Renal pelvis (tissue), 12 donors: ENCODE measurements at places on chromosomes 6 and 20.

- DNase-seq: no peak
Observed at GRCh38 chr6:40907198-40907701, 131.8 kb downstream of the UNC5CL start.

GRCh38 chr6:18088419-18089296 lies 33.8 kb downstream of the NHLRC1 start:
- no peak for DNase-seq

DNA sequence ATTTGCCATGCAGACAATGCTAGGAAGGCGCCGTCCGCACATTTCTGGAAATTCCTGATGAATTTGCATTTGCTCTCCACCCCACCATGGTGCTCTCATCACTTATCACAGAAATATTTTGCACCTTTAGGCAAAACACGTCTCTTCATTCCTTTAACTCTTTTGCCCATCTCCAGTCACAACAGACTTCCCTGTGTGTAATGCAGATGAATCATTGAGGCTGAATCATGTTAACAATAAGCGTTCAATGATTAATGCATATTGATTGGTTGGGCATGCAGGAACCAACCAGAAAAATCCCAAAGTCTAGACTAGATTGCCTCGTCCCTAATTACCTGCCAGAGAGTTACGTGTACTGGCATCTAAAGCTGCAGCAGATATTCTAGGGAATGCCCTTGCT lies 80.0 kb upstream of the ATXN1 start:
- no peak for DNase-seq

- DNase-seq: no peak
Observed at GRCh38 chr6:5729813-5730517, 276.8 kb downstream of the NRN1 start.

GRCh38 chr6:138529478-138529877 lies 30.2 kb upstream of the NHSL1 start:
- no peak for DNase-seq

- DNase-seq: no peak
Observed at GRCh38 chr20:21118782-21119181, 7.1 kb upstream of the KIZ start.

DNA sequence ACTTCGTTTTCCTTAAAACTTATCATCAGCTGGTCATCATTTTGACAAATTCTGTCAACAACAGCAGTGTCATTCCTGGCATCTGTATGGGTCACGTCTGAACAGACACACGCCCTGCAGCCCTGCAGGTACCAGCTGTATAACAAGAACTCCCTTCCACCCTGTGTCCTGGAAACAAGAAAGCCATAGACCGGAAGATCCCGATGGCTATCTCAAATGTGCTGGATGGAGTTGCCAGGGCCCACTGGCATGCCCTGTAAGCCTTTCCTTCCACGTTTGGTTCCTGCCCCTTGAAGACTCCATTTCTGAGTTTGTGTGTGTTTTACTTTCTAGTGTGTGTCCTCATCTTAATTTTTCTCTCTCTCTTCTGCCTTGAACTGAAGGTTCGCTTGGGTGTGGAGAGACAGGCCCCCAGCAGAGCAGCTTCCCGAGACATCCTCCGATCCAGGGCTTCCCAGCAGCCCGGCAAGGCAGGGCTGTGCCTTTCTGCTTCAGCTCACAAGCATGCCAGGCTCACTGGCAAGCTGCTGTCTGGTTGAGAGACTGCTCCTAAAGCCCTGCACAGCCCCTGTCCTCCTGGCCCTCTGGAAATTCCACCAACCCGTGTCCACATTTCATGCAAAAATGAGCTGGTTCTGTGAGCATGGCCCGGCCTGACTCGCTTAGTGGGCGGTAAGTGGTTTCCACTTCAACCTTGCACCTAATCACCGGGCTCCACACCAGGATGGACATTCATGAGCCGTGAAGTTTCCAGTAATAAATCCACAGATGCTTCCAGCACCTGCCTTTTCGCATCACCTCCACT lies 8.7 kb downstream of the GFRA4 start:
- DNase-seq: peak; percentile 66

DNA sequence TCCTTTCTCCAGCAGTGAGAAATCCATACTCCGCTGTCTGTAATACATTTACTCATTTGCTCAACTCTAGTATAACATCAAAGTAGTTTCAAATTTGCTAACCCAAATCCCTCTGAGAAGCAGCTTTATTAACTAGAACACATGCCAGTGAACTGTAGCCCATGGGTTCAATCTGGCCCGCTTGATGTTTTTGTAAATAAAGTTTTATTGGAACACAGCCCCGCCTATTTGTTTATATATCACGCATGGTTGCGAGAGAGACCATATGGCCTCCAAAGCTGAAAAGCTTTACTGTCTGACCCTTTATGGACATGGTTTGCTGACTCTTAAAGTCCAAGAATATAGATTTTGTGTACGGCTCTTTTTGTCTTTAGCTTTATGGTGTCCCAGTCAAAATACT lies 32.2 kb downstream of the CDYL start:
- no peak for DNase-seq

- DNase-seq: no peak
Observed at GRCh38 chr6:130929036-130929678, 102.0 kb downstream of the SMLR1 start.

DNA sequence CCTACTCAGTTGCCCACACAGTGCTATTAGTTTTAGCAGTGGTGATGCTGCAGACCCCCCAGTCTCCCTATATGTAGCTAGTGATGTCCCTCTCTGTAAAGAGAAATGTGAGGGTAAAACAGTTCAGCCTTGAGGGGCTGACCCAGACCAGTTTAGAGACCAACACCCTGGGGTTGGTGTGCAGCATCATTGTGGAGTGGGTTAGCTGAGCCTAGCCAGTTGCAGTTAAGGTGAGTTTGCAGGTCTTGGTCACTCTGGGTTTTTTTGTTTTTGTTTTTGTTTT lies 401 bp upstream of the B3GALT4 start:
- no peak for DNase-seq

- no peak for DNase-seq
Observed at GRCh38 chr6:169174516-169175359, 78.9 kb downstream of the THBS2 start.

DNA sequence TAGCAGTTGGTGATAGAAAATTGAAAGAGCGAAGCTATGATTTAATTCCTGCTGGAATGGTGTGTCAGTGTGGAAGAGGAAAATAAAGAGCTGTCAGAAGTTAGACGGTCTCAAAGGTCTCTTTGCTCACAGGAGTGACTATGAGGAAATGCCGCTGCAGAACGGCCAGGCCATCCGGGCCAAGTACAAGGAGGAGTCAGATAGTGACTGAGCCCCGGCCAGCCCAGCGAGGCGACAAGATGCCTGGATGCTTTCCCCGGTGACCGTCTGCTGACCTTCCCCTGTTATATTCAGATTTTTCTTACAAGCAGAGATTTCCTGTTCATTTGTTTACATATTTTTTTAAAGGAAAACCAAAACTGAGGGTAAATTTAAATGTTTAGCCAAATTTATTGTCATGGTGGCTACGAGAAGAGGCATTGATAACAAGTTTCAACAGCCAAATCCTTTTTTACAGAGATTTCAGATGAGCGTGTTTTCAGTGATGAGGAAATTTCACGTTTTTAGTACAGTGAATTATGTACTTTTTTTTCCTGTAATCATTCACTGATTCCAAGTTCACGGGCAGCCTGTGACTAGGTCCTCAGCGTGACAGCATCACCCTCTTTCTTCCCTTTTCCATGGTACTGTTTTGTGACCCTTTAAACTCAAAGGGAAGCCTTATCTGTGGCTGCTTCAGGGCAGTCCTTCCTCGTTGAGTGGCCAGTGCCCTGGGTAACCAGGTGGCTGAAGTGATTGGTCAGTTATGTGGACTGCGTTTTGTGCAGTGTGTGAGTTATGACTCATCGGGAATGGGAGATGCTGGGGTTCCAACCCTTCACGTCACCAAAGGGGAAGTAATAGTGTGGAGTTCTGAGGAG lies 12.6 kb downstream of the DYNLT1 start:
- no peak for DNase-seq

GRCh38 chr6:143525356-143525755 lies 13.8 kb upstream of the FUCA2 start:
- DNase-seq: no peak

DNA sequence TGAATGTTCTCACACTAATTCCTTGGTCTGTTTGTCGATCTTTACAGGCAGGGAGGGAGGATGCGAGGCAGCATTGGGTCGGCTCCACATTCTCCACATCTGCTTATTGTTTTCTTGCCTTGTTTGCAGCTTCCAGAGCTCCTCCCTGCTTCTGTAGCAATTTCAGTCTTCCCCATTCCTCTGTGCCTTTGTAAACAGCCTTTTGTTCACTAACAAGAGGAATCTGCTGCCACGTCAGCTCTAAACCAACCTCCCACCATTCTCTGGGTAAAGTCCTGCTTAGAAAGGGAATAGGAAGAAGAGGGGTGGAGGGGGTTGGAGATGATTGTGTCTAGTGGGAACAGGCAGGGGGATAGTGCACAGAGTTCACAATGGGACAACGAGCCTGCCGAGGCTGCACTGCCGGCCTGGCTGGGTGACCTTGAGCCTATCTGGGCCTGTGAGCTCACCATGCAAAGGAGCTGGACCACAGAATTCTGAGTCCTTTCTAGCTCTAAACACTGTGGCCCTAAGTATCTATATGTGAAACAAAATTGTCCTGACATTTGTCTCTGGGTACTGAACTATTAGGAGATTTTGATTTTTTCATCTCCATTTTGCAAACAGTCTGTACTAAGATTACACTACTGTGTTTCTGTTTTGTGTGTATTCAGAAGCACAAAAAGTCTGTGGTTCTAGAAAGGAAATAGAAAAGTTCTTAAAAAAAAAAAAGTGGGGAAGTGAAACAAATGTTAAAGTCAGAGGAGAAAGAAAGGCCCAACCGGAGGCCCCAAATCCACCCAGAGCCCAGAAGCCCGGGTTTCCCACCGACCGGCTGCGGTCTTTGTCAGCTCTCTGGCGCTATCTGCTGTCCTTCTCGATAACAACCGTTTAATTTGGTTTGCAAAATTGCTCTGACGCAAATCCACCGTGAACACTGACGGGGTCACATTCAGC lies 1.4 kb upstream of the PRND start:
- peak; percentile 68 for DNase-seq

- no peak for DNase-seq
Observed at GRCh38 chr20:10219993-10220750, 1.5 kb downstream of the SNAP25 start.

- no peak for DNase-seq
Observed at GRCh38 chr20:63457737-63458136, 14.7 kb downstream of the KCNQ2 start.

DNA sequence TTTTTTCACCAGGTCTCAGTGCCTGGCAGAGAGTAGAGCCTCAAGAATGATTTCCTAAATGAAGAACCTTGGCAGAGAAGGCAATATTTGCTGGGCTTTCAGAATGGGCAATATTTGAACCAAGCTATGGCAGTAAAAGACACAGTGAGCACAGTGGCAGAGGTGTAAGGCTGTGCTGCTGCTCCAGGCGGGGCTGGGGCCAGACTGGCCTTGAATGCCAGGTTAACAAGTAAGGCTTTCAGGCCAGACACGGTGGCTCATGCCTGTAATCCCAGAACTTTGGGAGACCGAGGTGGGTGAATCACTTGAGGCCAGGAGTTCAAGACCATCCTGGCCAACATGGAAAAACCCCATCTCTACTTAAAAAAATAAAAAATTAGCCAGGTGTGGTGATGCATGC lies 8.5 kb upstream of the MYL9 start:
- DNase-seq: no peak

DNA sequence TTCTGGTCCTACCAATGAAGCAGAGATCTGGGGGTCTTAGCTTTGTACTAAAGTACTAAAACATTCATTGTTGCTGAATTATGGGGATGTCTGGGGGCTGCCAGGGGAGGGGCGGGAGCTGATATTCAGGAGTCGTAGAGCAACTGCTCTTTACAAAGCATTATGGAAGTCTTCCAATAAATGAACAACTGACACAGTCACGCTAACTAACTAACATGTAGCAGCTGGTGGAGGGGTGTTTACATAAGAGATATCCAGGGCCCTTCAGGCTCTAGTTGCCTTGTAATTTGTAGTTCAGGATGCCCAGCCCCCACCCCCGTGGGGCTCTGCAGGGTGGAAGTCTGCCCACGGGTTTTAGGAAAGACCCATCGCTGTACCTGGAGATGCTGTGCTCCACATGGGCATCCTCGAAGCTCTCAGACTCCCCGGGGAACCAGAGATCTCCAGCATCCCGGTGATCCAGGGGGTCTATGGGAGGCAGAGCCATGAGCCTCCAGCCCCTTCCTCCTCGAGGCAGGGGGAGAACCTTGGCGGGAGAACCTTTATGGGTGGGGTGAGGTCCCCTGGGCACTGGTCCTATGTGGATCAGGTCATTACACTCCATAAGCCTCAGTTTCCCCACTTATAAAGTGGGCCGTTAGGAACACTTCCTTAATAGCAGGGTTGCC lies 3.4 kb downstream of the TREM2 start:
- DNase-seq: peak; percentile 71

GRCh38 chr6:109521080-109521479 lies 38.1 kb upstream of the ZBTB24 start:
- DNase-seq: no peak

DNA sequence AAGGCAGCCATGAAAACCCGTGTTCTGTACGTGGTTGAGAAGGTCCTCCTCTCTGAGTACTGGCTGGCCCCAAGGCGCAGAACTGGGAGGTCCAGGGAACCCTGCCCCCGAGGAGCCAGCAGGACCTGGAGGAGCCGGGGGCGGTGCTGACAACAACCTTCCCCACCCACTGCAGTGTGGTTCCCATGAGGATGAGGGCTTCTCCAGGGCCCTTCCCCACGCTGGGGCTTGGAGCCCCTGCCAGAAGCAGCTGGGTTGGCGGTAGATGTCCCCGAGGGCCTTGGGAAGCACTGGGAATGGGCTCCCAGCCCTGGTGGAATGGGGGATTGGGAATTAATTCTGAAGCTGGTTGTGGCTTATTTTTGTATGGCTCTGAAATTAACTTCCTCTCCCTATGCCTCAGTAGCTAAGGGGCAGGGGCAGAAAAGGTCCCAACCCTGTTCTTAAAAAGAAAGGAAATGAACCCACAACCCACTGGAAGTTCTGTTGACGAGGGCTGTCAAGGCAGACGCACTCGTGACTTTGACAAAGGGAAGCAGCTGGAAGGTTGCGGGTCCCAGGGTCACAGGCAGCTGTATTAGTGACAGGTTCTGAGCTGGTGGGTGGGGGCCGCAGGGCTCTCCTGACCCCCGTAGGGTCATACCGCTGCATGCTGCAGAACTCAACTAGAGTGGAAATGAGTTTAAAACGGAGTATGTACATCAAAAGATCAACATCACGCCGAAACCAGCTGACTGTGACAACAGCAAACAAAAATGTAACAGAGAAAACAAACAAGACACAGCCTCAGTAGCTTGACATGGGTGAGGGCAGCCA lies 13.9 kb upstream of the HELZ2 start:
- no peak for DNase-seq

DNA sequence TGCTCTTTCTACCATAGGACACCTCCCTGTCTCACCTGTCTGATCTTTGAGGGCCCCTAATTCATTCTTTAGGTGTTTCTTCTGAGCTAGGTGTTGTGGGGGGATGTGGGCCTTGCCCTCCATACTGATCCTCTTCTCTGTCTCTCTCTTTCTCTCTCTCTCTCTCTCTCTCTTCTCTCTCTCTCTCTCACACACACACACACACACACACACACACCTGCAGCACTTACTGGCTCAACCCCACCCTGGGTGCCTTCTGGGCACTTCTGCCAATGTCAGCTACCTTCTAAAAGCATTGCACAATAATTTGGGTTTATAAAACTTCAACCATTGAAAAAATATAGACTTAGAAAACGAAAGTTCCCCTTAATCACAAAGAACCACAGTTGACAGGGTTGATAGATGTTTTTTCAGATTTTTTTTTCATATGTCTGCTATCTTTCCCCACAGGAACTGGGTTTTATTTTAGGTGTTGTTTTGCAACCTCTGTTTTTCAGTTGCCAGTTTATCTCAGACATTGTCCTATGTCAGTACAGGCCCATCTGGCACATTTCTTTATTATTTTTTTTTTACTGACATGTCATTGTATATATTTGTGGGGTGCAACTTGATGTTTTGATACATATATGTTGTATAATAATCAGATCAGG lies 28.1 kb downstream of the PKIG start:
- no peak for DNase-seq
